ENCODE measurements at places on chromosomes 2 and 18.

- DNase-seq: peak; percentile 51
Measured at GRCh38 chr2:27756544-27757498, 14.7 kb upstream of the MRPL33 start.

GRCh38 chr2:152084076-152084475, 14.8 kb downstream of the CACNB4 start:
- DNase-seq: no peak

GRCh38 chr18:70172225-70172624, 33.3 kb downstream of the RTTN start:
- DNase-seq: no peak

- DNase-seq: no peak
Measured at GRCh38 chr2:150585221-150585971, 97.9 kb upstream of the RND3 start.

DNA sequence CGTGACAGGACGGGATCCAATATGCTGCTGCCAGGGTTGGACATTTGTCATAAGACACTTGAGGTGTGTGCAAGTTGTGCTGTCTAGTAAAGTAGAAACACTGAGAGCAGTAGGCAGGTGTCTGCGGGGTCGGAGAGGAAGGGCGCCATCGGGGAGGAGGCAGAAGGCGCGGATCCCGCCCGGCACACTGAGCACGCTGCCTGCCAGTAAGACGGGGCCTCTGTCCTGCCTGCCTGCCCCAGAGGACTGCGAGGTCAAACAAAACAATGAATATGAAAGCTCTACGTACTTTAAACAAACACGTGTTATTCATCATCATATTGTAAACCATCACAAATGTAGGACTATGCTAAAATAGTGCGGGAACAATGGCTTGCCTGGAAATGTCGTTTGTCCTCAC, 349.3 kb upstream of the SALL3 start:
- DNase-seq: no peak
